ENCODE measurements at places on chromosomes 11 and 22. TPM values are rescaled to one million over a fixed set of nuclear protein-coding genes. Genes with fewer than 3 reads are reported as not detected.
A peak's percentile ranks its signal among the peaks of the same experiment; 100 is the strongest.

DNA sequence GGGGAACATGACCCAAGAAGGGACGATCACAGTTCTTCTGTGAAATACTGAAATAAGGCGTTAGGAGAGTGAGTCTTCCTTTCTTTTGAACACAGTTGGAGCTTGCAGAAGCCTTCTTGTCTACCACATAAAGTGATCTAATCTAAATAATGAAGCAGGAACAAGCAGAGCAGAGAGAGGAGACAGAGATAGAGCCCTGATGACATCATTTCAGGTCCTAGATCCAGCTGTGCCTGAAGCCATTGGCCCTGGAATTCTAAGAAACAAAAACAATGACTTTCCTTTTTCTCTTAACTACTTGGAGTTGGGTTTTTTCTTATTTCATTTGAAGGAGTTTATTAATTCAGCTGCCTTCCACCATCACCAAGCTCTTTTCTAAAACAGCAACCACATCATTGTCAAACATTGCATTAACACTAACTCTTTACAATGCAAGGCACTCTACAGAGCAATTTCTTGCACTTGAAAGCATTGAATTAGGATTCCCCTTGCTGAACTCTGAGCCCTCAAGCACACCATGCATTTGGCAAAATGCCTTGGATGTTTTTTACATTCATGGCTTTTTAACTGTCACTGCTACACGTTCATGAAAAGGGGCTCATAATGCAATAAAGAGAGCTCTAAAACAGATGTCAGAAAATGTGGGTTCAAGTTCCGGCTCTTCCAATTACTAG lies 117.2 kb upstream of the TIMP3 start:
- DNase-seq, result no peak
- H3K36me3 ChIP-seq, result no peaks in the 10 kb centered on the region
- peaks cover 4% of the 10 kb centered on the region for H3K4me1 ChIP-seq
- no peak overlapping the region for H3K27ac ChIP-seq
- H3K27me3 ChIP-seq, result no peaks in the 10 kb centered on the region

DNA sequence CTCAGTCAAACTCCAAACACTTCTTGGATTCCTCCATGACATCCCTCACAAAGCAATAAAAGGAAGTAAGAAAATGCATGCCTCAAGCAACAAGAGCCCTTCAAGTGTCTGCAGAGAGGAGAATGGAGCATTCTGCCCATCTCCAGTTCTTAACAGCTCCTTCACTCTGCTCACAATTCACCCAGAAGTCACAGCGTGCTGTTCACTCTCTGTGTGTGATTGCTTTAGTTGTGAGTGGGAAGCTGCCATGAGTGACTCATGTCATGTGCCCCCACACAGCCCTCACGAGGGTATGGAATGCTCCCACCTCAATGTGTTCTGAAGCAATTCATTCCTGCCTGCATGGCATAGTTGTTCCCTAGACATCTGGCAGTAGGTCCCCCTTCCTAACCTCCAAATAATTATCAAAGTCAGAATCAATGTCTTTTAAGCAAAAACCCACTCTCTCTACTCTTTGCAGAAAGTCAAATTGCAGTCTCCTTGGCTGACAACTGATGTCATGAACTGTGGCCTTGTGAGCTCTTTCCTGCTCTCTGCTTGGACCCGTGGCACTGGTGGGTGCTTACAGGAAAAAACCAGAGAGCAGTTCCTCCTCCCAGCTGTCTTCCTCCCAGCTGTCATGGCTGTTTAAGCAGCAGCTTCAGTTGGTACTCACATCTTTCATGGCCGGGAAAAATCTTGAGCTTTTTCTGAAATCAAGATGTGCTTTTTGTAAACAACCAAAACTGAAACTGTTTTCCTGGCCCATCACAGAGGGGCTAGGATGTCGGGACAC lies 112.1 kb upstream of the SPON1 start:
- no peaks in the 10 kb centered on the region for H3K36me3 ChIP-seq
- H3K27me3 ChIP-seq, result no peaks in the 10 kb centered on the region
- no peak overlapping the region for H3K4me3 ChIP-seq
- H3K4me1 ChIP-seq, result no peaks in the 10 kb centered on the region
- H3K27ac ChIP-seq, result no peak overlapping the region

DNA sequence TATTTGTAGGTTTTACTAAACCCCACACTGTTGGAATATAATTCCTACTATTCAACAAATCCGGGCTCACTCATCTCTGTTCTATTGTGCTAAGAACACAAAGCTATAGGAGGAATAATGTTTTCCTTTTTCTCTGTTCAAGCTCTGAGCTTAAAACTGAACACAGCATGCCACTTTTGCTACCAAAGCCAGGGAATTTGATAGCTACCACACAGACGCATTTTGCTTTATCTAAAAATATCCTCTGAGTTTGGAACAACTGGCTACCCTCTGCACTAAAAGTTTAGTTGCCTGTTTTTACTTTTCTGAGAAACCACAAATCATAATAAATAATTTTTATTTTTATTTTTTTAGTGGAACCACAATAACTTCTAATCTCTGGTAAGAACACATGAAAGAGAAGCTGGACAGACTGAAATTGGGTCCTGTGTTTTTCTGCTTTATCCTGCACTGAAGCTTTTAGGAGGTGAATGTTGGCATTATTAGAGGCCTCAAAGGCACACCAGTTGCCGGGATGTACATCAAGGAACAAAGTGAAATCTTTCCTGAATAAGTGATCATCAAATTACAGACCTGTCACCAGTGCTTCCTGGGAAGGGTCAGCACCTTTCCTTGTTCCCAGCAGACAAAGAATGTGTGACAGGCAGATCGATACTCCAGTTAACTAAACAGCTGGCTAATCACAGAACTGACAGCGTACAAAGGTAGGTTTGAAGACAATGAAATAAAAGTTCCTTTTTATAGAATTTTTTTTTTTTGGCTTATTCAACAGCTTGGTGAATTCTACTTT lies 523.2 kb upstream of the TENM4 start:
- H3K4me3 ChIP-seq, result no peak overlapping the region
- no peaks in the 10 kb centered on the region for H3K36me3 ChIP-seq
- no peak for DNase-seq
- no peak overlapping the region for H3K27ac ChIP-seq
- no peaks in the 10 kb centered on the region for H3K4me1 ChIP-seq

The TRIM34 gene
- 5.6 TPM for total RNA-seq

DNA sequence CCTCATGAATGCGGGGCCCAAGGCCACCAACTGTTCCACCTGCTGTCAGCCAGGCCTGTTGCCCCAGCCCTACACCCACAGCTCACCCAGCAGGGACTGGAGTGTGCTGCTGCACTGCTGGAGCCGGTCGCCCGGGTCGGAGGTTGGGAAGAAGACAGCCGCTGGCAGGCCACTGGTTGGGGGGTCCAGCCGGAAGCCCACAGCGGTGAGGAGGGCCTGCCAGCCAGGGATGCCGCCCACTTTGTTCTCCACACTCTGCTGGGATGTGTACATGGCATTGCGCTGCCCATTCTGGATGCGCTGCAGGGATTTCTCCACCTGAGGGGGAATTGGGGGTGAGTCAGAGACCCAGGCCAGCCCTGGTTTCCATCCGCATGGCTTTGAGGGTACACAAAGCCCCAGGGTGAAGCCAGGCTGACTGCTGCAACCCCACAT lies 74.2 kb upstream of the PITPNB start:
- no peaks in the 10 kb centered on the region for H3K4me1 ChIP-seq
- H3K27me3 ChIP-seq, result no peaks in the 10 kb centered on the region
- H3K27ac ChIP-seq, result no peak overlapping the region
- no peaks in the 10 kb centered on the region for H3K36me3 ChIP-seq

The ZNF214 gene
- total RNA-seq, result 1.5 TPM

DNA sequence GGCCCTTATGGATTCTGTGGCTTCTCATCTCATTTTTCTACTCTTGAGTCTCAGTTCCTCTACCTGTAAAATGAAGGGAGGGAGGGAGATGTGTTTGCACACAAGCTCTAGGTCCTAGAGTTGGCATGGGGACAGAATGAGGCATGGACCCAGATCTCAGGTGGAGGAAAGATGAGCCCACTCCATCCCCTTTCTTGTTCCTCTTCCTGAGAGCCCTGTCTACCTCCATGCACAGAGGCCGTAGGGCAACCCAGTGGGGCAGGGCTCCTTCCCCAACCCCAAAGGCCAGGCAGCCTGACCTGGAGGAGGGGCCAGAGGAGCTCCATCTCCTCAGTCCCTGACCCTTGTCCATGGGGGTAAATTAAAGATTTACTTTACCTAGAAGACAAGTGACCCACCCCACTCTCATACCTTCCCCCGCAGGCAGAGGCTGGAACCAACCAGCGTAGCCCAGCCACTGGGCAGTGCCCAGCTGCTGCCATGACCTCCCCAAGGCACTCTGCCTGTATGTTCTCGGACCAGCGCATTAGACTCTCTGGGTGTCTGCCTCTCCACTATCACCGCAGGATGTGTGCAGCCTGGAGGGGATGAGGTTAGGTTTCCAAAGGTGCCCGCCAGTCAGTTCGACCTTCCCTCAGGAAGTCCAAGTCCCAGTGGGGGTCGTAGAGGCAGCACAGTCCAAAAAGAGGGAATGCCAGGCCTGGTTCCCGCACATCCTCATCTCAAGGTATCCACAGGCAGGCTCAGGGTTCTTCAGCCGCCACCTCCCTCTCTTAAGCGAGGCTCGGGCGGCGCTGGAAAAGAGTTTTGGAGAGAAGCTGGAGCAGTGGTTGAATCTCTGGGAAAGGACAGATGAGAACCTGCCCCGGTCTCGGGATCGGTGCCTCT lies 3.0 kb downstream of the SMTN start:
- H3K36me3 ChIP-seq, result peaks cover 4% of the 10 kb centered on the region
- H3K4me1 ChIP-seq, result no peaks in the 10 kb centered on the region
- DNase-seq, result no peak
- peak overlapping the region; percentile 85 for H3K27ac ChIP-seq
- H3K4me3 ChIP-seq, result peak overlapping the region; percentile 89

DNA sequence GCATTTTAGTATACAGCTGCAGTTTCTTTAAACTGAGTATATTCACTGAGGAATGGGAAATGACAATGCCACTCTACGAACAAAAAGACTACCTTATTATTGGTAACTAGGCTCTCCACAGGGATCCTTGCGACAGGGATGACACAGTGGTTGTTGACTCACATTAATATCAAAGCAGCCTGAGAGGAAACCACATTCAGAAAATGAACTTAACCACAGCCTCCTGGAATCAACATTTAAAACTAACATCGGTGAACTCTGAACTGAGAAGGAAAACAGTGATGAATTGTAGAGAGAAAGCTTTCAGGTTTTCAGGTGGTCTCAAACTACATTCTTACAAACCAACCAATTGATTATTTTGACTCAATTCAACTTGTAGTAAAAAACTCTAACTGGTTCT lies 90.3 kb upstream of the MTMR2 start:
- H3K27me3 ChIP-seq, result no peaks in the 10 kb centered on the region
- DNase-seq, result no peak
- H3K27ac ChIP-seq, result no peak overlapping the region
- H3K4me3 ChIP-seq, result no peak overlapping the region
- no peaks in the 10 kb centered on the region for H3K36me3 ChIP-seq

DNA sequence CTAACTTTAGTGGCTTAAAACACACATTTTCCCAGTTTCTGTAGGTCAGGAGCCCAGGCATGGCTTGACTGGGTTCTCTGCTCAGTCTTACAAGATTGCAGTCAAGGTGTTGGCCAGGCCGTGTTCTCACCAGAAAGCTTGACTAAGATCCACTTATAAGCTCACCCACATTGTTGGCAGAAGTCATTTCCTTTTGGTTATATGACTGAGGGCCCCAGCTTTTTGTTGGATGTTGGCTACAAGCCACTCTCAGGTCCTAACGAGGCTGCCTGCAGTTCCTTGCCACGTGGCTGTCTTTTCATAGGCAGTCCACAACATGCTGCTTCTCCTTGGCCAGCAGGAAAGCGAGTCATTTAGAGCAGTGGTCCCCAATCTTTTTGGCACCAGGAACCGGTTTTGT lies 79.3 kb upstream of the CRTAM start:
- no peak overlapping the region for H3K27ac ChIP-seq
- H3K4me1 ChIP-seq, result no peaks in the 10 kb centered on the region
- no peak overlapping the region for H3K4me3 ChIP-seq
- H3K27me3 ChIP-seq, result no peaks in the 10 kb centered on the region

- no peak overlapping the region for H3K4me3 ChIP-seq
- H3K36me3 ChIP-seq, result no peaks in the 10 kb centered on the region
- H3K27ac ChIP-seq, result no peak overlapping the region
- no peaks in the 10 kb centered on the region for H3K4me1 ChIP-seq
- DNase-seq, result no peak
- H3K27me3 ChIP-seq, result no peaks in the 10 kb centered on the region
These were observed 4.4 kb downstream of the OR8B3 start for GRCh38 chr11:124394408-124394807.

The CELSR1 gene
- total RNA-seq, result 3.0 TPM

The TPBGL gene
- total RNA-seq, result 0.36 TPM

GRCh38 chr11:122696662-122697061 lies 41.1 kb downstream of the UBASH3B start:
- DNase-seq, result no peak
- H3K27ac ChIP-seq, result no peak overlapping the region

The PRR14L gene
- total RNA-seq, result 38.8 TPM

- no peak overlapping the region for H3K4me3 ChIP-seq
- DNase-seq, result no peak
- H3K4me1 ChIP-seq, result no peaks in the 10 kb centered on the region
- H3K27ac ChIP-seq, result no peak overlapping the region
These were observed 40.2 kb downstream of the FAM118A start for GRCh38 chr22:45349916-45350315.

The MED19 gene
- 11.6 TPM for total RNA-seq

GRCh38 chr22:28186641-28187040 lies 267.6 kb upstream of the PITPNB start:
- no peak overlapping the region for H3K27ac ChIP-seq
- peaks cover 2% of the 10 kb centered on the region for H3K4me1 ChIP-seq
- no peak for DNase-seq
- H3K36me3 ChIP-seq, result no peaks in the 10 kb centered on the region
- H3K4me3 ChIP-seq, result no peak overlapping the region
- no peaks in the 10 kb centered on the region for H3K27me3 ChIP-seq

Measured in aorta (tissue), 5 donors.